ENCODE measurements at places on chromosomes 7 and 10. TPM values are rescaled to one million over a fixed set of nuclear protein-coding genes. Genes with fewer than 3 reads are reported as not detected.

STAM gene
- 25.5 TPM for total RNA-seq

SPDYE6 gene
- total RNA-seq, result not detected

TUBAL3 gene
- not detected for total RNA-seq

DNA sequence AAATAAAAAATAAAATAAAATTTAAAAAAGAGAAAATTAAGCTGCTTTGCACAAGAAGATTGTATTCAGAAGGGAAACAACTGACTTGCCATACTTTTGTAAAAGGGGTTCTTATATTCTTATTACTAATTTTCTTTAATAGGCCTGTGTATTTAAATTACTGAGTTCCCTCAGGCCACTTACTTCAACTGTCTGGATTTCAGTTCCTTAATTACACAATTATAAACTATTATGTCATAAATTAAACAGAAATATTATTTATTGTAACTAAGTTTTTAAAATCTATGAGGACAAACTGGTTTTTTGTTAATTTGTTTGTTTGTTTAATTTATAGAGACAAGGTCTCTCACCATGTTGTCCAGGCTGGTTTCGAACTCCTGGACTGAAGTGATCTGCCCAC lies 22.4 kb upstream of the MICU1 start:
- H3K27me3 ChIP-seq, result no peaks in the 10 kb centered on the region
- peaks cover 2% of the 10 kb centered on the region for H3K4me1 ChIP-seq
- no peaks in the 10 kb centered on the region for H3K36me3 ChIP-seq
- no peak overlapping the region for H3K4me3 ChIP-seq

- no peak for DNase-seq
- H3K4me3 ChIP-seq, result no peak overlapping the region
These were observed 431.8 kb upstream of the MGMT start for GRCh38 chr10:129035052-129035827.

DNA sequence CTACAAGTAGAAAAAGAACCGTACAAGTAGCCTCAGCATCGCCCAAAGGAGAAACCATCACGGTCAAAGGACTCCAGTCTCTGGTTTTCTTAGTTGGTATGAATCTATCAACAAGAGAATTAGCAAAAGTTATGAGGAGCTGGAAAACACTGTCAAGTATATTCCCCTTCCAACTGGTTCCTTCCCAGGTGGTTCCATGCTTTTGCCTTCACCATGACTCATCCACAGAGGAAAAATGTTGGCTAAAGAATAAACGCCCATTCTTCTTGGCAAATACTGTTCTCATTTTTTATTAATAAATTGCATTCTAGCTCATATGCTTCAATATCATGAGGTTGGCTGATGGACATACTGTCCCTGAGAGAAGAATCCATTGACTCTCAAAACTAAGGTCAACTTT lies 6.4 kb downstream of the ELMO1 start:
- peaks cover 14% of the 10 kb centered on the region for H3K36me3 ChIP-seq
- peak overlapping the region; percentile 73 for H3K27ac ChIP-seq
- H3K4me1 ChIP-seq, result peaks cover 63% of the 10 kb centered on the region
- H3K27me3 ChIP-seq, result no peaks in the 10 kb centered on the region
- no peak overlapping the region for H3K4me3 ChIP-seq

GRCh38 chr10:71271662-71272055 lies 47.4 kb upstream of the SLC29A3 start:
- H3K4me3 ChIP-seq, result no peak overlapping the region
- no peaks in the 10 kb centered on the region for H3K4me1 ChIP-seq
- no peak overlapping the region for H3K27ac ChIP-seq
- no peaks in the 10 kb centered on the region for H3K36me3 ChIP-seq
- peaks cover 5% of the 10 kb centered on the region for H3K27me3 ChIP-seq
- DNase-seq, result no peak

DNA sequence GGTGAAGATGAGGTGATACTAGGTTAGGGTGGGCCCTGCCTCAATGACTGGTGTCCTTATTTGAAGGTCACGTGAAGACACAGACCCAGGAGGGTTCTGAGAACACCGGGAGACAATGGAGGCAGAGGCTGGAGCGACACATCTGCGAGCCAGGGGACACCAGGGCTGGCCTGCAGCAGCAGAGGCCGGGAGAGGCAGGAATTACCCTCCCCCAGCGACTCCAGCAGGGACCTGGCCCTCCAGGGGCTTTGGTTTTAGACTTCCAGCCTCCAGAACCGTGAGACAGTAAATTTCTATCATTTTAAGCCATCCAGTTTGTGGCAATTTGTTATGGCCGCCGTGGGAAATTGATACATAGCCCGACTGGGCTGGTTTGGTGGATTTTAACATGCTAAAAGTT lies 152.2 kb downstream of the DNAJB6 start:
- no peak for DNase-seq
- H3K27me3 ChIP-seq, result peaks cover 2% of the 10 kb centered on the region
- H3K36me3 ChIP-seq, result no peaks in the 10 kb centered on the region
- peaks cover 5% of the 10 kb centered on the region for H3K4me1 ChIP-seq
- no peak overlapping the region for H3K4me3 ChIP-seq

GRCh38 chr10:10658172-10658785 lies 359.4 kb upstream of the CELF2 start:
- no peaks in the 10 kb centered on the region for H3K36me3 ChIP-seq
- no peak for DNase-seq
- H3K4me1 ChIP-seq, result no peaks in the 10 kb centered on the region
- no peak overlapping the region for H3K27ac ChIP-seq

DNA sequence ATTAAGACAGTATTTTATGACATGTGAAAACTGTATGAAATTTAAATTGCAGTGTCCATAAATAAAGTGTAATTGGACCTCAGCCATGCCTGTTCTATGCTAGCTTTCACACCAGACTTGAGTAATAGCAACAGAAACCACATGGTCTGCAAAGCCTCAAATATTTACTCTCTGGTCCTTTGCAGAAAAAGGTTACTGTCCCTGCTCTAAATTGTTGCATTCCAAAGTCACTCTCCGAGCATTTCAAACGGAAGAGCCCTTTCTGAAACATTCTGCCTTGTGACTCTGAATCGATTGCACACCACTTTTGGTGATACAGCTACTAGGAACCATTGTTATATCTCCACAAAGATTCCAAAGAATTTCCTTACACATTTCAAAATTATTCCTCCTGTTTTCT lies 81.0 kb upstream of the STK17A start:
- H3K4me1 ChIP-seq, result no peaks in the 10 kb centered on the region
- no peaks in the 10 kb centered on the region for H3K36me3 ChIP-seq
- H3K4me3 ChIP-seq, result no peak overlapping the region
- no peaks in the 10 kb centered on the region for H3K27me3 ChIP-seq
- no peak overlapping the region for H3K27ac ChIP-seq

DNA sequence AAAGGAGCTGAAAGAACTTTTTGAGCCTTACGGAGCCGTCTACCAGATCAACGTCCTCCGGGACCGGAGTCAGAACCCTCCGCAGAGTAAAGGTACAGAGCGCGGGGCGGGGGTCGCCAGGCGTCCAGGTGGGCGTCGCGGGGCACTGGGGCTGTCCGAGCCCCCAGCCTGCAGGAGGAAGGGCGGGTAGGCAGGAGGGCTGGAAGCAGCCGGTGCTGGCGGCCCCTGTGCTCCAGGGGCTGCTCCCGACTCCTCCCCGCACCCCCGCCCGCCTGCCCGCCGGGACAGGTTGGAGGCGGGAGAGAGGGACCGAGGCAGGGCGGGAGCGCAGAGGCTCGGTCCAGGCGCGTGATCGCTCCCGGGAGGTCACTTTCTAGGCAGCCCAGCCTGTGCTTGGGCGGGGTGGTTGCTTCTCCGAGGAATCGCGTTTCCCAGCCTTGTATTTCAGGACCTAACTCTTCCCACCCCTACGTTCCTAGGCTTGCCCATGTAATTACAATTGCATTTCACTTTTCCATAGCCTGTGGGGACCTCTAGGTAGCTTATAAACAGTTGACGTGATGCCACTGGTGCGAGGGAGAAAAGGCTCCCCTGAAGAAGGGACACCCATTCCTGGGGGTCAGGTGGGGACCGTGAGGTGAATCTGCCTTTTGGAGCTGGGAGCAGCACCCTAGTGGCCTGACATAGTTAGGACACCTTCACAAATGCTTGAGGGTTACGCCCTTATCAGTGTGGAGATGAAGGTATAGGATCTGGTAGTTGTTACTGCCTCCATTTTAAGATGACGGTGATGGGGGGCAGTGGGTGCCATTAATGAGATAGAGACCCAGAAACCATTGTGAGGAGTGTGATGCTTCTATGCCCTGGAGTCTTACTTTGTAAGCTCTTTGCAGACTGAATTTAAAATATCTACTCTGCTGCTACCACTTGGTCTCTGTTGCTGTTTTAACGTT lies 148.2 kb downstream of the CELF2 start:
- no peaks in the 10 kb centered on the region for H3K27me3 ChIP-seq
- peak overlapping the region; percentile 99 for H3K27ac ChIP-seq
- H3K36me3 ChIP-seq, result peaks cover 27% of the 10 kb centered on the region
- DNase-seq, result no peak
- H3K4me1 ChIP-seq, result peaks cover 51% of the 10 kb centered on the region

All from activated B cell treated with CpG ODN at 0.5 μM for 24 hours (primary cell).